ENCODE measurements at places on chromosomes 4 and X.

- no peak for DNase-seq
Measured at GRCh38 chr4:21083413-21083812, 383.2 kb downstream of the PACRGL start.

DNA sequence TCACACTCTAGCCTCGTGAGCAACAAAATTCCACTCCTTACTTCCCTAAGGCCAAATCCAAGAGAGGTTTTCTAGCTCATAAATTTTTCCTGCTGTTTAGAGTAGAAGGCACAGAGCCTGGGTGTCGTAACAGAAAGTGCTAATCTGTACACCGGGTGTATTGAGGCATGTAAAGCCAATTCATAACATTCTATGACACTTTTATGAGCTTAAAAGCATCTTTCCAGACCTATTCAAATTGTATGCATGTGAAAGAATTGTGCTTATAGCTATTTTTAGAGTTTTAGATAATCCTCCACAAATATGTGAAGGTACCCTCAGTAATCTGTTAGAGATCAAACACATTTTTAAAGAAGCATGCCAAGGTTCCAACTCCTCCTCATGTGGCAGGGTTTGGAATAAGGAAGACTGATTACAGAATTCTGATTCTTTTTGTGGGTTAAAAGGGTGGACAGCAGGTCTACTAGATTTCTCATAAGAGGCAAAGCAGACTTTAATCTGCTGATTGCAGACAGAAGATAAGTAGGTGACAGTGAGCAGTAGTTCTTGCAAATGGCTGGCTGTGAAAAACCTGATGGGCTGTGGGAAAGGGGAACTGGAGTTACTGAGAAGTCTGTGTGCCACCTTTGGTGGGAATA, 25.5 kb upstream of the LRCH2 start:
- DNase-seq = no peak

- DNase-seq = no peak
Measured at GRCh38 chrX:28649541-28649940, 62.3 kb downstream of the IL1RAPL1 start.

- DNase-seq = no peak
Measured at GRCh38 chr4:6420972-6421371, 51.4 kb downstream of the PPP2R2C start.

GRCh38 chr4:22413471-22413870, 102.4 kb downstream of the ADGRA3 start:
- DNase-seq = no peak

- DNase-seq = no peak
Measured at GRCh38 chr4:38950734-38951133, 81.5 kb downstream of the TMEM156 start.

GRCh38 chr4:186592445-186592844, 37.1 kb upstream of the MTNR1A start:
- no peak for DNase-seq

- DNase-seq = no peak
Measured at GRCh38 chr4:168398589-168398988, 80.0 kb upstream of the DDX60 start.

- no peak for DNase-seq
Measured at GRCh38 chr4:126850286-126850685, 782.5 kb upstream of the INTU start.

- DNase-seq = no peak
Measured at GRCh38 chr4:60759518-60760245, 440.4 kb upstream of the ADGRL3 start.

GRCh38 chr4:45409536-45409935, 683.2 kb upstream of the GNPDA2 start:
- DNase-seq = no peak

DNA sequence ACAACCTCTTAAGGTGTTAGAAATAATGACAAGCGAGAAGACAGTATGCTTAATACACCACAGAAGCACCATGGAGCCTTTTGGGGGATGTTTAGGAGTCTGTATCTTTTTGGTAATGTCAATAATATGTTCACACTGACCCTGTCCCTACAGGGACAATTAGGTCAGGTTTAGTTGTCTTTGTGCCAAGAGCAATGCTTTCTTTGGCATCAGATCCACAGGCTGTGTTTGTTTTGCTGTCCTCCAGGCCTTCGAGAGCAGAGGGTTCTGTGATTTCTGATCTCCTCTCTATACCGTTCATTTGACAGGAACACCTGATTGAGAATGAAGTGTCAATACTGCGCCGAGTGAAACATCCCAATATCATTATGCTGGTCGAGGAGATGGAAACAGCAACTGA, 153.8 kb downstream of the DCLK2 start:
- DNase-seq = no peak

- DNase-seq = no peak
Measured at GRCh38 chr4:156191044-156191781, 237.5 kb upstream of the CTSO start.

- DNase-seq = no peak
Measured at GRCh38 chr4:111510535-111510934, 634.7 kb upstream of the FAM241A start.

- no peak for DNase-seq
Measured at GRCh38 chr4:150904671-150905070, 110.4 kb downstream of the LRBA start.

DNA sequence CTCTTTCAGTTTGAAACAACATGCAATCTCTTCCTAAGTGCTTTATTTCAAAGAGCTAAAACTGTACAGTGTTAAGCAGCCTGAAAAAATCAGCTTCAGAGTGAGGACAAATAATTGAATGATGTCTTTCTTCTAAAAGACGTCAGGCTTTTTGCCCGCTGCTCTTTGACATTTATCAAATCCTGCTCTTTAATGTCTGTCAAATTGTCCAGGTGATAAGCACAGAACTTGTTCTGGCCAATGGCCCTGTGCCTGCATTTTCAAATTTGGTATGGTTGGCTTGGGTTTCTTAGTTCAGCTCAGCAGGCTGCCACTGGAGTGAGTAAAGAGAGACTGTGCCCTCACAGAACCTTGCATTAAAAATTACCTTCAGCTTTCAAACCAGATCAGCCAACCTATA, 712.9 kb upstream of the LCORL start:
- DNase-seq = no peak

DNA sequence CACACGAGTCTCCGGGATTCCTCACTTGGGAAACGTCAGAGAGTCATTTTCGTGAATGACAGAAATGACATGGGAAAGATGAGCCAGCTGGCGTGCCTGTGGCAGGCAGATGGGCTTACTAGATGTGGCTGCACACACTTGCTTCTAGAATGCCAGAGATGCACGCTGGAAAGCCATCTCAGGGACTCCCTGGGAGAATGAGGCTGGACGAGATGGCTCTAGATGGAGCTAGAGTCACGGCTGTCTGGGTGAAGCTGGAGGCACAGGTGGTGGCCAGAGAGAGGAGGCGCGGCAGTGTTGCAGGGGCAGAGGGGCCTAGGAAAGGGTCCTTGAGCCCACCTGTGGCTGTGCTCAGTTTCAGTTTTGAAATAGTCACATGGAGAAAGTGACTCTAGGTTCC, 26.0 kb downstream of the TKTL1 start:
- DNase-seq = no peak

DNA sequence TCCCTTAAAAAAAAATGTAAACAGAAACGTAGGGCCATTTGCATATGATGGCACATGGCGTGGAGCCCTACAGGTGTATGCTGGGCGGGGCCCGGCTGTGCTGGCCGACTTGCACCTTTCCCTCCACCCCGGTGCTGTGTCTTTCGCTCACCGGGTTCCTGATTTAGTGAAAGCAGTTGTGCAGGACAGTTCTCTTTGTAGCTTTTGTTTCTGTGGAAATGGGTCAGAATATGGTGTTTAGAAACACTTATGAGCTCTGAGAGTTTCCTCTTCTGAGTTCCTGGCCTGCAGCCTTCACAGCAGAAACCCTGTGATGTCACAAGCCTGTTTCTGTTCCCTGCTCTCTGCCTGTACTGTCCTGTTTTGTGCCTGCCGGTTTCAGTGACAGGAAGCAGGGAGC, 22.5 kb upstream of the MSANTD1 start:
- no peak for DNase-seq

GRCh38 chr4:78770091-78770642, 6.0 kb upstream of the BMP2K start:
- DNase-seq = no peak

DNA sequence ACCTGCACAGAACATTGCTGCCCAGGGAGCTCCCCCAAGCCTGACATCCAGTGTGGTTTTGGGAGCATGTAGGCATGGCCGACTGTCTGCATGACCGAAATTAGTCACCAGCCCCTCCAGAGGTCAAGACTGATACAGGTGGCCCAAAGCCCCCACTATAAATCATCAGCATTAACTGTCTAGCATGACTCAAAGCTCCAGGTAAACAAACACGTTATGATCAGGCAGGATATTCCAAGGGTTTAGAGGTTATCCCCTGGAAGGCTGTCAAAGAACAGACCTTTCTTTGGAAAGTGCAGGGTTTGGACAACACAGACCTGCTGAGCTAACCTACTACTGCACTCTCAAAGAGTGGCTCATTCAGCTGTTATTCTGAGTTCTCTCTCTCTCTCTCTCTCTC, 2.1 kb upstream of the FAM9A start:
- no peak for DNase-seq
